Type B pancreatic cell (in vitro differentiated cells): ENCODE measurements at places on chromosomes 13 and 19. TPM values are rescaled to one million over a fixed set of nuclear protein-coding genes. Genes with fewer than 3 reads are reported as not detected.

The PAK4 gene
- 52.1 and 64.3 TPM in 2 replicates for total RNA-seq

The ZNF540 gene
- 1.1 and 2.3 TPM in 2 replicates for total RNA-seq

The TUBA3C gene
- not detected in 2 replicates for total RNA-seq

The LILRA2 gene
- not detected in 2 replicates for total RNA-seq

The ZNF222 gene
- 6.7 and 7.9 TPM in 2 replicates for total RNA-seq

The KISS1R gene
- total RNA-seq: 1.2 and 2.2 TPM in 2 replicates

- no peaks in the 10 kb centered on the region for H3K36me3 ChIP-seq
- no peak for DNase-seq
- no peak overlapping the region for H3K27ac ChIP-seq
- H3K4me3 ChIP-seq: no peak overlapping the region
- H3K27me3 ChIP-seq: no peaks in the 10 kb centered on the region
These were observed 1556.8 kb upstream of the MIR17HG start for GRCh38 chr13:89790696-89791095.

- no peaks in the 10 kb centered on the region for H3K4me1 ChIP-seq
- DNase-seq: no peak
- H3K27ac ChIP-seq: no peak overlapping the region
- H3K27me3 ChIP-seq: no peaks in the 10 kb centered on the region
- H3K4me3 ChIP-seq: no peak overlapping the region
These were observed 2448.7 kb upstream of the PCDH20 start for GRCh38 chr13:63864171-63864902.

GRCh38 chr13:103104340-103104739 is 38.1 kb upstream of the SLC10A2 start:
- no peak overlapping the region for H3K4me3 ChIP-seq
- H3K27ac ChIP-seq: no peak overlapping the region
- no peaks in the 10 kb centered on the region for H3K27me3 ChIP-seq
- no peaks in the 10 kb centered on the region for H3K36me3 ChIP-seq
- DNase-seq: no peak
- H3K4me1 ChIP-seq: peaks cover 16% of the 10 kb centered on the region

DNA sequence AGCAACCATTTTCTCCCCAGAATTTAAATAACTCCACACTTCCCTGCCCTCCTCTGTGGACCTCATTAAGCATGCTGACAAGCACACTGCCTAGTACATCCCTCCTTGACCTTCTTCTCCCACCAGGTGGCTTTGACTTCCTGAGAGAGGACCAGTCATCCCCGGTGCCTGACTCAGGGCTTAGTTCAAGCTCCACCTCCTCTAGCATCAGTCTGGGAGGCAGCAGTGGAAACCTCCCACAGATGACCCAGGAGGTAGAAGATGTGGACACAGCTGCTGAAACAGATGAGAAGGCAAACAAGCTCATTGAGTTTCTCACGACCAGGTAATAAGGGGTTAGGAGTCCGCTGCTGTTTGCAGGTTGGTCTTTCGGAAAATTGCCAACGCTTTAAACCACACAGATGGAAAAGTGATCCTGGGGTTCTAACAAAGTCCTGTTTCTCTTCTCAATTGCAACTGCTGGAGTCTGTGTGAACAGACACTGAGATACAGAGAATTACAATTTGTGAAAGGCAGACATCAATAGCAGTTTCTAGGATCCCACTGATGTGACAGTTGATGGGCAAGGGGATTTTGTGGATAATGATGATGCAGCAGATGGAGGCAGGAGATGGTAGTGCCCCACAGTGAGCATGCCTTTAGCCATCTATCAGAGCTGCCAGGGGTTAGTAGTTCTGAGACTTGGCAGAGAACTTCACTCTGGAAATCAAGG is 86.7 kb downstream of the ZAR1L start:
- peaks cover 18% of the 10 kb centered on the region for H3K4me1 ChIP-seq
- DNase-seq: no peak
- H3K27me3 ChIP-seq: no peaks in the 10 kb centered on the region
- H3K36me3 ChIP-seq: peaks cover 14% of the 10 kb centered on the region

GRCh38 chr19:21617740-21618339 is 112.4 kb downstream of the ZNF429 start:
- no peak overlapping the region for H3K27ac ChIP-seq
- H3K27me3 ChIP-seq: no peaks in the 10 kb centered on the region
- no peak overlapping the region for H3K4me3 ChIP-seq

DNA sequence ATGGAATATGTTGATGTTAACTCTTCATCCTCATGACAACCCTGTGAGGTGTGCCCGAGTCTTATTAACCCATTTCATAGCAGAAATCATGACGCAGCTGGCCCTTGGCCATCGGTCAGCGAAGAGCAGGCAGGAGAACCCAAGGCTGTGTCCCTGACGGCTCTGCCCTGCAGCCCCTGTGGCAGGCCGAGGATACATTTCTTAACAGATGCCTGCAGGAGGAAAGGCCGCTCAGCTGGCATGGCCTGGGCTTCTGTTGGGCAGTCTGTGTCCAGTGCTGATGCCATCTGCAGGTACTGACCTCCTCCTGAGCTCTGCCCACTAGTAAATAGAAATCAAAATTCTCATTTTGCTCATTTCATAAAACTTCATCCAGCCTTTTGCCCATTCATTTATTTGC is 35.4 kb upstream of the MCF2L start:
- H3K27ac ChIP-seq: no peak overlapping the region
- H3K4me3 ChIP-seq: no peak overlapping the region
- no peak for DNase-seq
- no peaks in the 10 kb centered on the region for H3K36me3 ChIP-seq

DNA sequence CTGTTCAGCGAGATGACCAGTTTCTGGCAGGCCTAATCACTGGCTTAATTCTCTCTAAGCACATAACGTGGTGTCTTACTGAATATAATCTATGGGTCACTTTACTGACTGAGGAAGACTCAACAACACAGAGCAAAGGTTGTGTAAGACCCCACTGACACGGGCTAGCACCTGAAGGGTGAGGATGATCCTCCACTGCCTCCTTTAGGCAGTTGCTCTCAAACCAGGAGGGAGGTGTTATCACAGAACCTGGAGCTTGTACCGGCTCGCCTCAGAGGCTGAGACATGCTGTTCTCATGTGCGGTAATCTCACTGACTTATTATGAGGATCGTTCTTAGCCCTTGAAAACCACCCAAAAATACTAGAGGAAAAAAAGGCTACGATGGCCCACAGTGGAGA is 28.3 kb downstream of the RCBTB2 start:
- no peak for DNase-seq
- H3K36me3 ChIP-seq: peaks cover 12% of the 10 kb centered on the region
- H3K4me3 ChIP-seq: no peak overlapping the region
- no peak overlapping the region for H3K27ac ChIP-seq

- peak overlapping the region; percentile 72 for H3K4me3 ChIP-seq
- peaks cover 11% of the 10 kb centered on the region for H3K36me3 ChIP-seq
- H3K4me1 ChIP-seq: peaks cover 39% of the 10 kb centered on the region
- DNase-seq: no peak
- peak overlapping the region; percentile 92 for H3K27ac ChIP-seq
- no peaks in the 10 kb centered on the region for H3K27me3 ChIP-seq
These were observed 81.2 kb downstream of the COL4A2 start for GRCh38 chr13:110388108-110388943.
